ENCODE measurements at places on chromosomes 4 and X. TPM values are rescaled to one million over a fixed set of nuclear protein-coding genes. Genes with fewer than 3 reads are reported as not detected.

PNMA6F gene
- total RNA-seq: not detected

TMPRSS11D gene
- total RNA-seq: not detected

XPNPEP2 gene
- total RNA-seq: not detected

BGN gene
- 0.37 TPM for total RNA-seq

HGFAC gene
- total RNA-seq: 1.1 TPM

TMPRSS11B gene
- total RNA-seq: not detected

SAGE1 gene
- not detected for total RNA-seq

UTP14A gene
- total RNA-seq: 28.3 TPM

USP17L17 gene
- total RNA-seq: not detected

CCDC110 gene
- total RNA-seq: 2.7 TPM

AFM gene
- total RNA-seq: not detected

CENPVL3 gene
- not detected for total RNA-seq

UGT2B15 gene
- 0.17 TPM for total RNA-seq
